Stimulated activated CD4-positive, alpha-beta T cell treated with anti-CD3 and anti-CD28 coated beads, Interleukin-4, amount 100 ng/mL, for 1 hour (primary cell): ENCODE measurements at places on chromosomes 3 and 15.

DNA sequence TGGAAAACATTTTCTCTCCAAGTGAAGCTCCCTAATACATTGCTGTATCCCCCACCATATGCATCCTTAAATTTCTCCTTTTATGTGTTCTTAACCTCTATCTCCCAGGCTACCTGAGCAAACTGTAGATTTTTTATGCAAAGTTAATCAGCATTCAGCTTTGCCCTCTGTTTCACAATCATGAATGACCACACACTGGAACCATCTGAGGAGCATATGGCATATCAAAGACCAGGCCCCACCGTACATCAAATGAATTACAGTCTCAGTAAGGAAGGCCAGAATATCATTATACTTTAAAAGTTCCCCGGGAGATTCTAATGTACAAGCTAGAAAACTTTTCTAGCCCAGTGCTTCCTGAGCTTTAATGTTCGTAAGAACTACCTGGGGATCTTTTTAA lies 115.5 kb upstream of the NECTIN3 start:
- DNase-seq: no peak

DNA sequence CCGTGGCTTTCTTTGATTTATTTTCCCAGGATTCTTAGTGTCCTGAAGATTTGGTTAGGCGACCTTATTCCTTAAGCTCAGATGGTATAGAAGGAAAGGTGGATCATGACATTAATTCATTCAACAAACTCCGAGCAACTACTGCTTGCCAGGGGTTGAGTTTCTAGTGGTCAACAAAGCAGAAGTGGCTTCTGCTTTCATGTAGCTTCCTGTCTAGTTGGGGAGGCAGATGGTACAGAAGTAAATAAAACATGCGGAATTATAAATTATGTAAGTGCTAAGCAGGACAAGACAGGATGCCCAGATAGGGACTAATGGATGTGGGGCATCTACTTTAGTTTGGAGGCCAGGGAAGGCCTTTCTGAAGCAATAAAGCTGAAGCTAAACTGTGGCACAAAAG lies 15.6 kb downstream of the EEFSEC start:
- DNase-seq: no peak

DNA sequence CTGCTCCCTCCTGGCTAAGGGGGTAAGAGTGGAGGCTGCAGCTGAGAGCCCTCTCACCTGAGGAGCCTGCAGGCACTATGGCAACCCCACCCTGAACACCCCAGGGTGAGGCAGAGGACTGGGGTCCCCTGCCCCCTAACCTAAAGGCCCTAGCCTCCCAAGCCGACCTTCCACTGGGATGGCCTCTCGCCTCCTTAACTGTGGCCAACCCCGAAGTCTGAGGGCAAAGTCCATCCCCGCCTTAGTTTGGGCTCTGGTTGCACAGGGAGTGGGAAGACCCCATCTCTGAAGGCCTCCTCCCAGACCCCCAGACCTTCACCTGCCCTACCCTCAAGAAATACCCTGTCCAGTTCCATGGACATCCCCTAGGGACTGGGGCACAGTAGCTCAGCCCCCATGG lies 100.6 kb upstream of the PRR23E start:
- DNase-seq: no peak

GRCh38 chr3:55911266-55911665 lies 424.2 kb upstream of the WNT5A start:
- DNase-seq: no peak

DNA sequence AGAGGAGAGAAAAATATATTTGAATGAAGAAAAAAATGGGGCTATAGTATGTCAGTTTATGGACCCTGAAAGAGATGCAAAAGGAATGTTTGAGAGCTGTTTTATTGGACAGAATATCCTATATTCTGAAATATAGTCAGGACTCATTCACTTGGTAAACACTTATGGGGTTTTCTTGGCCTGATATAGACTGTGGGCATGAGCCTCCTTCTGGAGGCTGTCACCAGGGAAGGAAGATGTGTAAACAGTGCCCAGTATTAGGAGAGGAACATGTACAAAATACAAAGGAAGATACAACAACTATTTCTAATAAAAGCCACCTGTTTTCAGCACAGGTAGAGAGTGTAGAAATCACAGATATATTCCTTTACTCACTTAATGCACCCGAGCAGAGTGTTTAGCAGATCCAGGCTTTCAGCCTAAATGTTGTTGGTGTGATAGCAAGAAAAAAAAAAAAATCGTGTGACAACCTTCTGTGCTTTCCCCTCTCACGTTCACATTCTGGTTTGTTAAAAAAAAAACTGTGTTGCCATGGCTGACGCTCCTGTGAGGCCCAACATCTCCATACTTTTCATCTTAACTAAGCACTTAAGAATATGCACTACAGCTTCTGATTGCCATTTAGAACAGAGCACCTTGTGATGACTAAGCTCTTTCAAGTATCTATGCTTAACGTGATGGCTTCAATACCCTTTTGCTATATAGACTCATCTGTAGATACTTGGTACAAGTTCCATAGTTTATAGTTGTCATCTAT lies 134.1 kb downstream of the MBNL1 start:
- no peak for DNase-seq

DNA sequence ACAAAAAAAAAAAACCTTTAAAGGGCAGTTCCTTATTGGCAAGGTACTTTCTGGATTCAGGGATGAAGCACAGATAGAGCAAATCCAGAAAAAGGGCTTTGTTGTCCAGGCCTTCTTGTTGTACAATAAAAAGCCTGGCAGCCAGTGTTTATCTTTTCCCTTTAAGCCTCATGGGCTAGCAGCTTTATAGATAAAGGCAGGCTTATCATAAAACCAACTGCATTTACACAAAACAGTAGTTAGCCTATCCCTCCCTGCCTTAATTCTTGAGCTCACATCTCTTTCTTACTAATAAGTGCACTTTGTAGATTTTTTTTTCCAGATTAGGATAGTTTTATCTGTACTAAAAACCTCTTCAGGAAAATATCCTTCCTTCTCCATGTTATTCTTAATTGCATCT lies 662.8 kb upstream of the CCDC54 start:
- DNase-seq: no peak

DNA sequence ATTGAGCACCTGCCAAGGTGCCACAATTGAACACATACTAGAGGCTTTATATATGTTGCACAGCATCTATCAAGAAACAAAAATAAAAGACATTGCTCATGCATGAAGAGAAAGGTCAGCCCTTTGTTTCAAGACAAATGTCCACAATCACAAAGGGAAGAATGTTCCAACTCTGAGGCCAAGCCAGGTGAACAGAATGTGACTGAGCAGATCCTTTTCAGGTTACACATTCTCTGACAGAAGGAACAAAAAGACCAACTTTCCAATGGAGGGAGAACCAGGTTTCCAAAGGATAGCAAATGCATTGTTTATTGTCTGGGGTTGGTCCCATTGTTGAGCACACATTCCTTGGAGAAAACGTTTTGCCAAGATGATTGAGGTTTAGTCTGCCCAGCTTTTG lies 50.2 kb upstream of the FAM174B start:
- DNase-seq: no peak

DNA sequence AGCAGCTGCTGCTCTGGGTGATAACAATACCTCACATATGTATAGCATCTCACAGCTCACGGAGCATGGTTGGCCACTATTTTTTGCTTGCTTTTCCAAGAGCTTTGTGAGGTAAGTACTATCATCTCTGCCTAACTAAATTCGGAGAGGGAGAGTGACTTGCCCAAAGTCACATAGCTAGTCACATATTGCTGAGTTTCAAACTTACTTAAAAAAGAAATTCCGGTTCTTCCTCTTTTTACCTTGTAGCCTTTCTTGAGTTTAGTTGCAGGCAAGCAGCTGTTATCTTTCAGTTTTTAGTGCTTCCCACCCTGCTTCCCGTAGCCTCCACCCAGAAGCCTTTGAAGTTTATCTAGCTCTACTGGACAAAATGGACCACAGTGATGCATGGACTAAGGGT lies 309.2 kb downstream of the PDCD6IP start:
- no peak for DNase-seq

- no peak for DNase-seq
These were observed 78.9 kb upstream of the DPH6 start for GRCh38 chr15:35624881-35625280.

GRCh38 chr3:125069452-125069851 lies 13.7 kb upstream of the HEG1 start:
- DNase-seq: no peak

- no peak for DNase-seq
These were observed 537.5 kb downstream of the ZPLD1 start for GRCh38 chr3:102972350-102972749.

GRCh38 chr3:193556841-193557240 lies 2.1 kb upstream of the ATP13A4 start:
- DNase-seq: no peak

- no peak for DNase-seq
These were observed 205.4 kb upstream of the IGF1R start for GRCh38 chr15:98442901-98443300.

DNA sequence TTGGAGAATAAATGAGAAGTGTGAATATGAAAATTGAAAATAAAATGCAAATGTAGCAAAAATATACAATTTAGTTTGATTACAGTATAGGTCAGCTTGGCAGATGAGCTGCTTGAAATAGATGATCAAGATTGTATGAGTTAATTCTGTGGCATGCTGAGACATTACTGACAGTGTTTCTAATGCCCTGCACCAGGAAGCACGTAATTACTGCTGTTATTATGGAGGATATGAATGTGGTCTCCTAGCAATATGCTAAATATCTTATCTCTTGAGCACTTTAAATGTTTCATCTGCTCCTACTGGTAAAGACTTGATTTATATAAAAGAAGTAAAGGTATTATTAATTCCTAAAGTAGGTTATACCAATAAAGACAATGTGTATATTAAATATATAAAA lies 1015.5 kb downstream of the PLOD2 start:
- DNase-seq: no peak

- no peak for DNase-seq
These were observed 16.1 kb downstream of the AMOTL2 start for GRCh38 chr3:134357914-134358811.

- no peak for DNase-seq
These were observed 10.3 kb downstream of the TIMP4 start for GRCh38 chr3:12148183-12148940.

DNA sequence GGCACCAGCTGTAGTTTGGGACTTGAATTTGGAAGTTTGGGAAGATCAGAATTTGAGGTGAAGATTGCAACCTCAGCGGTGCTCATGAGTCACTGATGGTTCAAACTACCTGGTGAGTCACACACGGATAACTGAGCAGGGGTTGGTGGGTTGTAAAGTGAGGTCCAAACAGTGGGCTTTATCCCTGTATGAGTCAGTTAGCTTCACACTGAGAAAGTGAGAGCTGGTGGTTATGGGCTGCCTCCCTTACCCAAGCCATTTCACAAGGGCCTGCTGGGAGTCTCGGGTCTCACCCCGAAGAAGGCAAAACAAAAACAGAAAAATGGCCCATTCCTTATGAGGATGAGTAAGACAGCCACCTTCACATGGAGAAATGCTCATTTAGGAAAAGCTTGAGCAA lies 77.0 kb downstream of the ITGA11 start:
- no peak for DNase-seq

DNA sequence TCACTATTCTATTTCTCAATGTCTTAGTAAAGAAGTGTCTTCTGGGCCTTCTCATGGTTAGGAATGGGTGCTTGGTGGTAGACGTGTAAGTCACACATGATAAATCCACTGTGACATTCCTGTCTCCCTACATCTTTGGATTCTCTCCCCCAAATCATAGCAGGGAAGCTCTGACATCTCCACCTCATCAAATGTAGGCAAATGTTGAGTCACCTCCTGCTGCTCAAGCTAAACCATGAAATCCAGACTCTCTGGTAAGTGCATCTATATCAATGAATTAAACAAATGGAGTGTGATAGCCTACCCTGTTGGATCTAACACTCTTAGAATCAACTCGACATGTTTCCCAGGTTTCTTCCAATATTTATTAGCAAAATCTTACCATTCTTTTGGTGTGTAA lies 42.8 kb upstream of the RPL35A start:
- DNase-seq: no peak

GRCh38 chr15:87681104-87681503 lies 575.4 kb downstream of the NTRK3 start:
- no peak for DNase-seq

DNA sequence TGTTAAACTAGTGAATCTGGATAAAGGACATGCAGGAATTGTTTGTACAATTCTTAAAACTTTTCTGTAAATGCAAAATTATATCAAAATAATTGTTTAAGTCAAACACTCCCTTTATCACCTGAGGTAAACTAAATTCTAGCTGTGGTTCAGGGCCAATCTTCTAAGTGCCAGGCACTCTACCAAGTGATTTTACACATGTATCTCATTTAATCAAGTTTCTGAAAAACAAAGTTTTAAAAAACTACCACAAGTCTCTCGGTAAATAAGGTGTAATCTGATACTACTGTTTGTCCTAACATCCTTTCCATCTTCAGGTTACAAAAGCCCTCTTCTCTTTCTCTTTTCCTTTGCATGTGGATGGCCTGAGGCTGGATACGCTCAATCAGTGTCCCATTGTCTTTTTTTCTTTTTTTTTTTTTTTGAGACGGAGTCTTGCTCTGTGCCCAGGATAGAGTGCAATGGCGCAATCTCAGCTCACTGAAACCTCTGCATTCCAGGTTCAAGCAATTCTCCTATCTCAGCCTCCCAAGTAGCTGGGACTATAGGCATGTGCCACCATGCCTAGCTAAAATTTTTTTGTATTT lies 19.3 kb downstream of the IFT80 start:
- DNase-seq: no peak

GRCh38 chr3:48186631-48187300 lies 1.5 kb downstream of the CDC25A start:
- no peak for DNase-seq

GRCh38 chr3:56251343-56251945 lies 216.8 kb downstream of the ERC2 start:
- no peak for DNase-seq

GRCh38 chr15:50458348-50459112 lies 34.3 kb downstream of the USP8 start:
- no peak for DNase-seq

GRCh38 chr3:107589454-107589853 lies 66.7 kb downstream of the BBX start:
- no peak for DNase-seq

DNA sequence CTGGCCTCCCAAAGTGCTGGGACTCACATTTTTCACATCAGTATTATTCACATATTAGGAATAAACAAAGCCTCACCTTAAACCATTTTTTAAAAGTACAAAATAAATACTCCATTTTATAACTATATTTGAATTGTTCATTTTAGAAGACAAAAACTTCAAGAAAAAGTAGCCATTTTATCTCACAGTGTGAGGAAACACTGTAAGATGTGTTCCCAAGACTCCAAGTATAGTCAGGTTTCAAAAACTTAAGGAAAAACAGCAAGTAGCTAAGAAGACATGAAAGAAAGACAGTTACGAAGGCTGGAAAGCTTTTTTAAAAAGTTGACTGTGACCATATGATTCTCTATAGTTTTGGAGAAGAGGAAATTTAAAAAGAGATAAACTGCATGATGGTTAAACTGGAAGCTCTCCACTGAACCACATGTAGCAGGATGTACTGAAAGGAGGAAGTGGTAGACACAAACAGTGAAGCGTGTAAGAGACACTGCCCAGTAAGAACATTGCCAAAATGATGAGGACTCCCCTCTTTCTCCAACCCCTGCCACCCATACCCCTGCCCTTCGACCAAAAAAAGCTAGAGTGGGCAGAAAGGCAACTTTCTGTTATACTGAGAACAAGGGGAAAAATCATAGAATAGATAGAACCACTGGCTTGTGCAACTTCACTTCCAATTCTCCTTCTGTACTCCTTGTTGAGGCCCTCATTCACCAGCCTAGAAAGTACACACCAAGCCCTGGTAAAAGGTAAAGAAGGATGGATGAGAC lies 6.2 kb upstream of the TMF1 start:
- DNase-seq: no peak
